ENCODE measurements at places on chromosomes 7 and 10.

GRCh38 chr7:111785076-111785475 lies 222.8 kb upstream of the IMMP2L start:
- DNase-seq = no peak

DNA sequence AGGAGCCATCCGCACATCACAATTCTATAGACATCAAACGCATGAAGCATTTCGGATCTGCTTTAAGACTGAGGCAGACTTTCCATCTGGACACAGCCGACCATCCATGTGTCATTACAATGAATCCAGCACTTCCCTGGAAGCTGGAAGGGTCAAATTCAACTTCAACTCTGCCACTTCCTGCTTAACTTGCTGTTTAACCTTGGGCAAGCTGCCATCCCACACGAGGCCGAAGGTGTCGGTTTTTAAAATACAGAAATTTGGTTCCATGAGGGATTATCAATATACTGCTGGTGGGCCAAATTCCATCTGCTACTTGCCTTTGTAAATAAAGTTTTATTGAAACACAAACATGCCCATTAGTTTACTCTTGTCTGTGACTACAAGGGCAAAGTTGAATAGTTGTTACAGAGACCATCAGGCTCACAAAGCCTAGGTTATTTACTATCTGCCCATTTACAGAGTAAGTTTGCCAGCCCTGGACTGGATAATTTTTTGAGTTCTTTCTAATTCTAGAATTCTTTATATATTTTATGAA lies 134.6 kb downstream of the FAM204A start:
- no peak for DNase-seq

- DNase-seq = no peak
These were observed 256.2 kb upstream of the FERD3L start for GRCh38 chr7:19401461-19401860.

DNA sequence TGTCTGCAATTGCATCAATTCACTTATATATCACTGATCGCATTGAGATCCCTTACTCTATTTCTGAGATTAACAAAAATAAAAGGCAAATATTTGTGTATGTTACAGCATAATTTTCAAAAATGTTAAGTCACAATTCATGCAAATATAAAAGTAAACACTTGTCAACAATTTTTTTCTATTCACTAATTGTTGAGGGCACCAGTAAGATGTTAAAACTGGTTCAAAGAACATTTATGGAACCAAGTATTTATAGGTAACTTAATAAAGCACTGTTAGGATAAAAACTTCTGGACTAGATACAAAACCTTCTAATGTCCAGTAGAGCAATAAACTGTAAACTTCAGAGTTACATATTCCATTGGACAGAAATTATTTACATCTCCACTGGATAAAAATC lies 586.1 kb upstream of the AUTS2 start:
- no peak for DNase-seq

DNA sequence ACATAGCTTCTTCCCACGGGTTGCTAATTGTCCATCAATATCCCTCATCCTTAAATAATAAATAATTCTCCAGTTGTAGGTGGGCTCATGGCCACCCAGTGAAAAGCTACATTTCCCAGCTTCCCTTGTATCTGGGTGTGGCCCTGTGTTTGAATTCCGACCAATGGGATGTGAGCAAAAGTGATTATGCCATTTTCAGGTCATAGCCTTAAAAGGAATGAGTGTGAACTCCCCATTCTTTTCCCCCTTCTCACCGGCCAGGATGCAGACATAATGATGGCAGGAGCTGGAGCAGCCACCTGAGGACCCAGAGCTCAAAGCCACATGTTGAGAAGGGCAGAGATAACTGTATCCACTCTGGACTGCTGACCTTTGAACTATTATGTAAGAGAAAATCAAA lies 30.3 kb upstream of the CALU start:
- no peak for DNase-seq

DNA sequence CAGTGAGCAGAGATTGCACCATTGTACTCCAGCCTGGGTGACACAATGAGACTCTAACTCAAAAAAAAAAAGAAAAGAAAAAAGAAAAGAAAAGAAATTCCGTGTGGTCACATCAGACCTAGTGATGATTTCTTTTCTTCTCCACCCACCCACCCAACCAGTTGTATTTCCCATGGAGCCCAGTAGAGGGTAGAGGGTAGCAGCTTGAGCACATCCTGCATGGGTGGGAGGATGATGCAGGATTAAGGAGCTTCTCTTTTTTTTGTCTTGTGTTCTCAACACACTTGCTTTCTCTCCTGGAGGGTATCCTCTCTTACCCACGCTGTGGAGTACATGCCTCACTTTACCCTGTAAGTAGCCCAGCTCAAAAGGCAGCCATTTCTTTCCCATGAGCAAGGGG lies 118.6 kb upstream of the CARD11 start:
- DNase-seq = peak; percentile 59

DNA sequence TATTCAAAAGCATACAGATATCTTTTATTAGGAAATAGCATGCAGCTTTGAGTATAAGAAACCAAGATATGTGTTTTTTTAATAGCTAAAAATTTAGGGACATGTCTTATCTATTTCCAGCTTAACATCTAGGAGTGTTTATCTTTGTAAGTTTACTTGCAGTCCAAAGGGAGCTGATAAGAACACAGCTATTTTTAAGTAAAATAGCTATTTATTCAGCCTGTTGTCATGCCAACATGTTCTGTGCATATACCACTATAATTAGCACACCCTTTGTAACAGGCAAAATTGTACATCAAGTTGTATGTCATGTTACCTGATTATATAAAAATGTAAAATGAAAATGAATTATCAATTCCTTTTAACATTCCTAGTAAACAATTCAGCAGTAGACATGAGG lies 29.6 kb downstream of the FAM133B start:
- no peak for DNase-seq

GRCh38 chr10:133044401-133044811 lies 43.3 kb upstream of the ADGRA1 start:
- DNase-seq = no peak
